ENCODE measurements at places on chromosomes 7 and 10. TPM values are rescaled to one million over a fixed set of nuclear protein-coding genes. Genes with fewer than 3 reads are reported as not detected.

GRCh38 chr10:61487506-61487905, 34.3 kb upstream of the TMEM26 start:
- DNase-seq, result peak; percentile 79

- peak; percentile 25 for DNase-seq
These were observed 644 bp downstream of the SORBS1 start for GRCh38 chr10:95560278-95561176.

GRCh38 chr10:73625004-73625883, 16.0 kb downstream of the MYOZ1 start:
- DNase-seq, result peak; percentile 59

DNA sequence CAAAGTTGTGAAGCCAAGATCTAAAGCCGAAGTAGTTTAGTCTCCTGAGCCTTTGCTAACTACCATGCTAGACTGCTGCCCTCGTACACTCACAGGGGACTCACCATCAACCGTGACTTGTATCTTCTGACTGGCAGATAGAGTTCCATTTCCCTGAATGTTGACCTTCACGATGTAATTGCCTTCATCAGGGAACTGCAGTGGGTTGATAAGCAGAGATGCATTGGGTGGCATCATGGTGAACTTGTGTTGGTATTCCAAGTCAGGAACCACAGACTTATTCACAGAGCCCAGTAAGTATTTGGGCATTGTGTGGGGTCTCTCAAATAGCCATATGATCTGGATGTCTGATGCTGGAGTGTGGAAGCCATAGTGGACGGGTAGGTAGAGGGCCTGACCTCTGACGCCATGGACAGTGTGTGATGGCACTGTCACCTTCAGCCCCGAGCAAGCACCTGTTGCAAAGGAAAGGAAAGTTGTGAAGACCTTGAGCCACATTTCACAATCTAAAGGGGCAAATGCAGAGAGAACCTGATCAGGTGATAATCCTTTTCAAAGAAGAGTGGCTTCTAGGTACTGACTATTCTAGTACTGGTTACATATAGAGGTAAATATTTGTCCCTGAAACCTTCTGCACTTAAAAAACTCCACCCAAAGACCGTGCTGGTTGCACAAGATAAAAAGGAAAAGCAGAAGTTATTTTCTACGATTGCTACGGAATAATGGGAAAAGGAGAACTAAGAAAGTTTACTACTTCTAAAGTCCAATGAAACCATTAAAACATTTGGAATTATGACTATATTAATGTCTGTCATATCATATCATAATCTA, 7.1 kb downstream of the HEPACAM2 start:
- DNase-seq, result no peak

GRCh38 chr7:30841801-30842541, 69.7 kb upstream of the AQP1 start:
- DNase-seq, result no peak

- DNase-seq, result no peak
These were observed 147.5 kb upstream of the TCF7L2 start for GRCh38 chr10:112802411-112803022.

DNA sequence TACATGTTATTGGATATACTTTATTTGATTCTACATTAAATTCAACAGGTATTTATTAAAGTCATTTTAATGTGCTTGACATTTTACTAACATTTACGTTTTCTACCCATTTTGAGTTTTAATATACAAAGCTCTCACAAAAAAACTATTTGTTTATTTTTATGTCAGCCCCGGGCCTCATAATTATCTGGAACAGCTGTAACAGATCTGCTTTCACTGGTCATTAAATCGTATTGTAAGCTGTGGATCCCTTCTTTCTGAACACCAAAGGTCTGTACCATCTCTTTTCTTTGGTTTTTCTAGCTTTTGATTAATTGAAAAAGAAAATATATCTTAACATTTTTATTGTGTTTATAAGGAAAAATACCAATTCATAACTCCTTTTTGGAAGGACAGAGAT, 73.5 kb downstream of the SEMA3E start:
- DNase-seq, result no peak

DNA sequence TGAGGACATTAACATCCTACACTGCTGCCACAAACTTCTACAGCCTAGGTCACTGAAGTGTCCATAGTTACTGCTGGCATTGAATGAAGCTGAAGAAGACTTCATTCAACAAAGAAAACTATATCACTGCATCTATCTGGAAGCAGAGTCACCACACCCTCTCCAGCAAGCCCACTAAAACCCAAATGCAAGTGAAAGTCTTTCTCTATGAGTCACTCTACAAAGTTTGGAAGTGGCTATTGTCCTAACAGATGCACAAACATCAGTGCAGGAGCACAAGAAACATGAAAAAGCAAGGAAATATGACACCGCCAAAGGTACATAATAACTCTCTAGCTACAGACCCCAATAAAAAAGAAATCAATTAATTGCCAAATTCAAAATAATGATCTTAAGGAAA, 43.5 kb upstream of the CAMK2B start:
- DNase-seq, result peak; percentile 50

GRCh38 chr10:27911539-27911938, 87.3 kb downstream of the ODAD2 start:
- DNase-seq, result no peak

DNA sequence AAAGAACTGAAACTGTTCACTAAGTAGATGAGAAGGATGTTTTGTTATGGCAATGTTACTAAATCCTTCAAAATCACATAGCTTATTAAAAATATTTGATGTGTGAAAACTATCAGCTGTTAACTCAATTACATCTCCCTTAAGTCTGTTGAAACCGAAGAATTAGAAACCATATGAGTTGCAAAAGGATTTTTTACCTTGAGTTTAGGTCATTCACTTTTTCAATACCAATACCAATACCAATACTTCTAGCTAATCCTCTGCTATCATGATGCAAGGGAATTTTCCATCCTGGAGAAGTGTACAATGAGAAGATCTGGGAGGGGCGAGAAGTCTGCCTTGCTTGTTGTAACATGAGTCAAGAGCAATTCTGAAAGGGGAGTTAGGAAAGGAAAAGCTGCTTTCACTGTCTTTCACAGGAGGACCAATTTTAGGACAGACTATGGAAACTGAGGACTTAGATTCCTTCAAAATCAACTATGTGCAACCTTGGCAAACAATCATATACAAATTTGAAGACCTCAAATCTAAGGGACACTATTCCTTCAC, 199.7 kb downstream of the IMMP2L start:
- peak; percentile 41 for DNase-seq

DNA sequence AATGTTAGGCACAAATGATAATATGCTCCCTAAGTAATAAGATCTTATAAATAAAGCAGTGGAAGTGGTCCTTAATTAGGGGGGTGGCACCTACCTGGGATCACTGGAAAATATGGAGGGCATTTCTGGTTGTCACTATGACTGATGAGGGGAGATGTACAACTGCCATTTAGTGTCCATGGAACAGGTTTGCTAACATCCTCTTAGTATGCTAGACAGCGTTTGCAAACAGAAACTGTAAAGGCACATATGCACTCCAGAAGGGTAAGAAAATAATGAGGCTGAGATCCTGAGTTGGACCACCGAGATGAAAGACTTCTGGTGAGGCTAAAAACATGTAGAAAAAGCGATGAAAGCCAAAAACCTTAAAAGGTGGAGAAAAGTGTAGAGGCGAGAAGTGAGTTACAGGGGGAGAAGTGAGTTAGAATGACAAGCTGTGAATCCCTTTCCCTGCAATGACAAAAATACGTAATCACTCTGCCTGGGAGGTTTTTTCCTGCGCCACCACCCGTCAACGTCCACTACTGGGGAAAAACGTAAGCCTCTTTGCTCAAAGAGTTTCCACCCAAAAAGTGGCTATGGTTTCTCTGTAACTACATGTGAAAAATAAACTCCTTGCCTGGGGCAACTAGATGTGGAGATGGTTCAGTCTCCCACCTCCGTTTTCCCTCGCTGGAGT, 767 bp downstream of the KRIT1 start:
- no peak for DNase-seq

DNA sequence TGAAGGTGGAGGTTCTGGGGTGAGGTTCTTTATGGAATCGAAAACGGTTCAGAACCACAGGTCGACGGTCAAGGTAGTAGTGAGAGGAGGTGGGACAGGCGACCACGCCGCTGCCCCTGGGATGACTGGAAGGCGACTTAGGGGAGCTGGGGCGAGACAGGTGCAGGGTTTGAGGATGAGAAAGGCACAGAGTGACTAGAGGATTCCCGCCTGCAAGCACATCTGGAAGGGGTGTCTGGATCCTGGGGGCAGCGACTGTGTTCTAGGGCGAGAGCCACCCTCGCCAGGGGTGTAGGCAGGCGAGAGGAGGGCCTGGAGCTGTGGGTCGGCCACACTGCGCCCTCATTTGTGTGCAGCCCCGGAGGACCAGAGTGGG, 468 bp upstream of the IRF5 start:
- no peak for DNase-seq

GRCh38 chr10:88913788-88914187, 33.7 kb downstream of the STAMBPL1 start:
- no peak for DNase-seq

- DNase-seq, result peak; percentile 18
These were observed 443.4 kb upstream of the ANKRD30A start for GRCh38 chr10:36681751-36682632.

DNA sequence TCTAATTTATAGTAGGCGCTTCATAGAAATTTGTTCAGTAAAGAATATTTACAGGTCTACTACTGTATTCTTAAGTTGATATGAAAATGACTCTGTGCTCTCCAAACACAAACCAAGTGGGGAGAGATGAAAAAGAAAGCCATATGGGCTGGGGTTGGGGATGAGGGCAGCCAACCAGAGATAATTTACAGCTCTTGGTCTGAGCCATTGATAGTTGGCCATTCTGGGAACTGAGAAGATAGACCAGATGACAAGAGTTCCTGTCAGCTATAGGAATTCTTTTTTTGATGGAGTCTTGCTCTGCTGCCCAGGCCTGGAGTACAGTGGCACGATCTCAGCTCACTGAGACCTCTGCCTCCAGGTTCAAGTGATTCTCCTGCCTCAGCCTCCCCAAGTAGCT, 57.4 kb downstream of the LAMB4 start:
- DNase-seq, result no peak

DNA sequence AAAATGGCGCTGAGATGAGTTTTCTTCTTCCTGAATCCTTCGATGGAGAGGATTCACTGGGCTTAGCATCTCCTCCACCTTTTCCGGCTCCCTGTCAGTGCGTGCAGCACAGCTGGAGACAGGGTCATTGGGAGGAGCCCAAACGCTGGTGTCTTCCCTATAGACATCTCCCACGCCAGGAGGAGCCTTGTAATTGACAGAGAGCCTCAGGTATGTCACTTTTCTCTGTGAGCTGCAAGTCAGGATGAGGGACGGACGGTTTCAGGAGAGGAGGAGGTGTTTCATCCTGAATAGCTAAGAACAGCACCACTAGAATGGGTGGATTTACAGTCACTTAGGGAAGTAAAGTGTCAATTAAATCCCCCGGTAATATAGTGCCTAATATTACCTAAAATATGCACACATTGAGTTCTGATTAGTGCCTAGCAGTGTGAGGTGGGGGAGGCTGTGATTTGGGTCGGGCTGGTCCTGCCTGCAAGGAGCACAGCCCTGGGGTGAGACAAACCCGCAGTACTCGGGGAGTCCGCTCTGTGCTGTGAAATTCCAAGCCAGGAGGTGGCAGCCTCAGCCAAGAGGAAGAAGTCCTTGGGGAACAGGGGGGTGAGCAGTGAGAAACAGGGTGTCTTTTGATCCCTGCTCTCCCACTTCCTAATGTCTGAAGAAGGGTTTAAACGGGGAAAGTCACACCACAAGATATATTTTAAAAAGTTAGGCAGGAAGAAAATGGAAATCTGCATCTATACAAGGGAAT, 28.2 kb downstream of the IL15RA start:
- peak; percentile 34 for DNase-seq

- DNase-seq, result no peak
These were observed 112.7 kb downstream of the FGFR2 start for GRCh38 chr10:121485436-121486139.

- peak; percentile 85 for DNase-seq
These were observed 97.6 kb downstream of the CCNY start for GRCh38 chr10:35433851-35434426.

DNA sequence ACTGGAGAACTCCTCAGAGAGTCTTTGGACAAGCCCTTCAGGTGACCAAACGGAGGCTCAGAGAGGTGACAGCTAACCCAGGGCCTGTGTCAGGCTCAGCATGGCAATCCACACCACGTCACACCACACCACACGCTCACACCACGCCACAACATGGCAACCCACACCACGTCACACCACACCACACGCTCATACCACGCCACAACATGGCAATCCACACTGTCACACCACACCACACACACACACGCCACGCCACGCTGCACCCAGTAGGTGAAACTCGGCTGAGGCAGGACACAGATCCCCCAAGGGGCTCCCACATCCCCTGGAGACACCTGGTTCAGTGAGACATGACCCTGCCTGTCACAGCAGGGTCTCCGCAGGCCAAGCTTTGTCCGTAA, 107.3 kb downstream of the PDGFA start:
- DNase-seq, result no peak

The RFC2 gene
- 72.9 TPM for total RNA-seq

The CCDC172 gene
- total RNA-seq, result not detected

The VSTM4 gene
- total RNA-seq, result not detected

The AOC1 gene
- not detected for total RNA-seq

The RAB19 gene
- total RNA-seq, result not detected

The C10orf62 gene
- total RNA-seq, result not detected

The NOD1 gene
- total RNA-seq, result 4.6 TPM

The CALCR gene
- not detected for total RNA-seq

The APBB1IP gene
- total RNA-seq, result 0.37 TPM

The UCN3 gene
- not detected for total RNA-seq
